ENCODE measurements at places on chromosomes 12 and 14.

- no peak for DNase-seq
Measured at GRCh38 chr14:88195676-88196075, 127.4 kb downstream of the KCNK10 start.

GRCh38 chr14:68193970-68194681 lies 374.5 kb downstream of the RAD51B start:
- DNase-seq = no peak

DNA sequence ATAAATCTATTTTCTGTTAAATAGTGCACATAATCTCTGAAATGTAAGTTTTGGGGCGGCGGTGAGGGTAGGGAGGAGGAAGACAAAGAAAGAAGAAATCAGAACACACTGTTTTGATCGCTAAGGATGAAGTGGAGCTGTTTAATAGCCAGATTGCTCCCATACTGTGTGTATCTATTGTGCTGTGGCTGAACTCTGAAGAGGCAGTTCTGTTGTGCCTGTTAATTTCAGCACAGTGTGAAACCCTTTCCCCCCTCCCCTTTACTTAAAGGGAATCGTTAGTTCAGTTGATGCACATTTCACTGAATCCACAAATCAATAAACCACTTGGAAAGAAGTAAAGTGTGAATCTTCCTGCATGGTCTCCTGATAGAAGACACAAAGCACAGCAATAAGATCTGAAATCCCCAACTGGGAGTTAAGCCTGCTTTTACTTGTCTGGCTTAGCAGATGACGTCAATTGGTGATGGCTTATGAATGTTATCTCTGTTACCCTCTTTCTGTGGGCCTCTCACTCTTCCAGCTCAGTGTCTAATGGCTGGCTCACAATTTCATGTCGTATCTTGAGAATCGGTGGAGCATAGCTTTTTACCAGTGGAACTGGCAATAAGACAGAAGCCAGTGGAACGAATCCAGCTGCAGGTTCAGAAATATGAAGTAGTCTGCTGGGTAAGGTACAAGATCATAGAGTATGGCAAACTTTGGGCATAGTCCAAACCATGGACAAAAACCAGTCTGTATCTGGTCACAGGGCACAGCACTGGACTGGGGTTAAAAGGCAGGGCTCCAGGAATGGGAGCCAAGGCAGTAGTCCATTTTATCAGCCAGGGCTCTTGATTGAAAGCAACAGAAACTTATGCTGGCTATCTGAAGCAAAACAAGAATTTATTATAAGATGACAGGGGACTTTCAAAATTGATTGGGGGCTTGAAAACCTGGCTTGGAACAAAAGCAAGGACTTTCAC lies 413.5 kb upstream of the SEL1L start:
- DNase-seq = no peak

- DNase-seq = no peak
Measured at GRCh38 chr14:22545842-22546721, 42.9 kb downstream of the DAD1 start.

- DNase-seq = no peak
Measured at GRCh38 chr14:21924479-21924878, 250.9 kb upstream of the OR4E1 start.

- peak; percentile 33 for DNase-seq
Measured at GRCh38 chr12:78864403-78864869, at the start of gene SYT1. Gene SYT1, plus strand, starts transcription at chr12:78864774.

Measured in AG09309 (cell line).